ENCODE measurements at places on chromosomes 12 and 14. TPM values are rescaled to one million over a fixed set of nuclear protein-coding genes. Genes with fewer than 3 reads are reported as not detected.

The DLK1 gene
- polyA plus RNA-seq = not detected

DNA sequence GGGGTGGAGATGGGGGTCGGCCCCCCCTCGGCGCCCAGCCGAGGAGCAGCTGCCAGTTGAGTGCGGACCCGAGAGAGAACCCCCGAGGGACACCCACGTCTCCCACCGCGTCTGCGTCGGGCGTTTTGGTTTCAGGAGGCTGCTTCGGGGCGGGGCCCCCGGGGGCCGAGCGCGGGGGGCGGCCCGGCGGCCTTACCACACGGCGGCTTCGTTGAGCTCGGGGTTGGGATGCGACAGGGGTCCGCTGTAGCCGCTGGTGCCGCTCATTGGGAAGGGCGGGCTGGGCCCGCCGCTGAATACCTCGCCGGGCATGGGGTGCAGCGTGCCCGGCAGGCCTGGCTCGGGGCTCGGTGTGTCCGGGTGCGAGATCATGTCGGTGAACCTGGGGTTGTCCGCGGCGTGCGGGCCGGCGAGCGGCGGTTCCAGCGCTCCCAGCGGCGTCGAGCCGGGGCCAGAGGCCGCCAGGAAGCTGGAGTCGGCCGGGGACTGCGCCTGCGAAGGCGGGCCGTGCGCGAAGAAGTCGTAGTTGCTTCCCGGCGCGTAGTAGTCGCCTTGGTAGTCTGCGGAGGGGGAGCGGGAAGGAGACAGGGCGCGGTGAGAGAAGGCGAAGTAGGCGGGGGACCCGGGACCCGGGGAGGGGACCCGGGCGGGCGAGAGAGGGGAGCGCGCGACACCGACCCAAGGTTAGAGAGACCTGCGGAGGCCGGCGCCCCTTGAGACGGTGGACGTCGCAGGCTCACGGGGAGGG, 8.5 kb downstream of the LHX5 start:
- DNase-seq = no peak

The LBHD2 gene
- not detected for polyA plus RNA-seq

DNA sequence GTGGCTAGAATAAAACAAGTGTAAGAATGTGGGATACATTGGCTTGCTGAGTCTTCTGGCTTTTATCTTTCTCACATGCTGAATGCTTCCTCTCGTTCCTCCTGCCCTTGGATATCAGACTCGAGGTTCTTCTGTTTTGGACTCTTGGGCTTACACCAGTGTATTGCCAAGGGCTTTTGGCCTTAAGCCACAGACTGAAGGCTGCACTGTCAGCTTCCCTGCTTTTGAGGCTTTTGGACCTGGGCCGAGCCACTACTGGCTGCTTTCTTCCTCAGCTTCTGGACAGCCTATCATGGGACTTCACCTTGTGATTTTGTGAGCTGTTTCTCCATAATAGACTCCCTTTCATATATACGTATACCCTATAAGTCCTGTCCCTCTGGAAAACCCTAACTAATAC, 300.9 kb upstream of the STXBP6 start:
- no peak for DNase-seq

The BCDIN3D gene
- 6.4 TPM for polyA plus RNA-seq

DNA sequence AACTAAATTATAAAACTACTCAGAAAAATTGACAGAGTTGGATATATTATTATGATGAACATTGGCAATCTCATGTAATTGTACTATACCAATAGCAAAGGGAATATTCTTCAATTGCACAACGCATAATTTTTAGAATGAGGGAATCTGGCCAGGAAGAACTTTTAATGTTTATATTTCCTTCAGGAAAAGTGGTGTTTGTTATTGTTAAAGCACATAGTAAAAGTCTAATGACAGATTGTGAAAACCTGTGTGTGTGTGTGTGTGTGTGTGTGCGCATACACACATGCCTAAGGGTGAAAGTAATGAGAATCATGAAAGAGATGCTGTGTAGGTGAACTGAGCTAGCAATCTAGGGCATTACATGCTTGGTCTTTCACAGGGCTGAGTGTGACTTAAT, 877.7 kb downstream of the SLC6A15 start:
- DNase-seq = no peak
